ENCODE measurements at places on chromosomes 1 and 21. TPM values are rescaled to one million over a fixed set of nuclear protein-coding genes. Genes with fewer than 3 reads are reported as not detected.

AGO1 gene
- 32.2 TPM for total RNA-seq

CLCA4 gene
- total RNA-seq, result not detected

ZNF697 gene
- total RNA-seq, result 18.0 TPM

THEM5 gene
- not detected for total RNA-seq

BCAN gene
- total RNA-seq, result not detected

FAM3B gene
- total RNA-seq, result not detected

BRDT gene
- total RNA-seq, result not detected

XCL2 gene
- total RNA-seq, result not detected

DTL gene
- total RNA-seq, result 29.7 TPM

KRTAP21-2 gene
- total RNA-seq, result not detected

ADAMTSL4 gene
- 0.86 TPM for total RNA-seq

TRIM33 gene
- total RNA-seq, result 56.3 TPM

CELA2A gene
- total RNA-seq, result not detected

CNIH3 gene
- total RNA-seq, result 0.72 TPM

KIF2C gene
- total RNA-seq, result 38.6 TPM

HAO2 gene
- not detected for total RNA-seq

EIF3I gene
- 297 TPM for total RNA-seq

ITGB3BP gene
- 60.0 TPM for total RNA-seq

NGF gene
- total RNA-seq, result not detected

TNFRSF9 gene
- 0.13 TPM for total RNA-seq

SPRR4 gene
- not detected for total RNA-seq

ARHGEF11 gene
- total RNA-seq, result 24.1 TPM

LIN28A gene
- not detected for total RNA-seq

LAMC2 gene
- 0.53 TPM for total RNA-seq

GPR3 gene
- total RNA-seq, result 2.1 TPM

SH2D5 gene
- total RNA-seq, result 0.80 TPM

FCRL6 gene
- not detected for total RNA-seq

All from thoracic aorta endothelial cell (primary cell).